ENCODE measurements at places on chromosomes 1 and 21. TPM values are rescaled to one million over a fixed set of nuclear protein-coding genes. Genes with fewer than 3 reads are reported as not detected.

Gene TEX38
- not detected for total RNA-seq

DNA sequence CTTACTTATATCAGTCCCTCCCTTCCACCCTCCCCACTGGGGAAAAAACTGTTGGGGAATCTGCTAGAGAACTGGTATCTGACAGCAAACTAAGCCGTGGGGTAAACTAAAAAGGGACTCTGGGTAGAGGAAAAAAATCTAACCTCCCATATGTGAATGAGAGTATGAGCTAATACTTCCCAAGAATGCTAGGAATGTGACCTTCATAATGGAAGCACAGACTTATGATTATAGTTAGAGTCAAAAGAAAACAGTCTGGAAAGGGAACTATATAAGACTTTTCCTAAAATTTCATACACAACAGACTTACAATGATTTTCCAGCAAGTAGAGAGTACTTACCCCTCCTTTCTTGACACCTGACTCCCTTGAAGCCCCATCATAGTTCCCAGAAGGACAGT lies 23.0 kb upstream of the RBBP5 start:
- H3K27ac ChIP-seq, result no peak overlapping the region
- H3K36me3 ChIP-seq, result peaks cover 34% of the 10 kb centered on the region
- H3K4me1 ChIP-seq, result peaks cover 7% of the 10 kb centered on the region
- DNase-seq, result no peak

- DNase-seq, result no peak
- no peaks in the 10 kb centered on the region for H3K4me1 ChIP-seq
- H3K27me3 ChIP-seq, result no peaks in the 10 kb centered on the region
- H3K36me3 ChIP-seq, result no peaks in the 10 kb centered on the region
Measured at GRCh38 chr1:87478231-87478630, 149.6 kb downstream of the LMO4 start.

DNA sequence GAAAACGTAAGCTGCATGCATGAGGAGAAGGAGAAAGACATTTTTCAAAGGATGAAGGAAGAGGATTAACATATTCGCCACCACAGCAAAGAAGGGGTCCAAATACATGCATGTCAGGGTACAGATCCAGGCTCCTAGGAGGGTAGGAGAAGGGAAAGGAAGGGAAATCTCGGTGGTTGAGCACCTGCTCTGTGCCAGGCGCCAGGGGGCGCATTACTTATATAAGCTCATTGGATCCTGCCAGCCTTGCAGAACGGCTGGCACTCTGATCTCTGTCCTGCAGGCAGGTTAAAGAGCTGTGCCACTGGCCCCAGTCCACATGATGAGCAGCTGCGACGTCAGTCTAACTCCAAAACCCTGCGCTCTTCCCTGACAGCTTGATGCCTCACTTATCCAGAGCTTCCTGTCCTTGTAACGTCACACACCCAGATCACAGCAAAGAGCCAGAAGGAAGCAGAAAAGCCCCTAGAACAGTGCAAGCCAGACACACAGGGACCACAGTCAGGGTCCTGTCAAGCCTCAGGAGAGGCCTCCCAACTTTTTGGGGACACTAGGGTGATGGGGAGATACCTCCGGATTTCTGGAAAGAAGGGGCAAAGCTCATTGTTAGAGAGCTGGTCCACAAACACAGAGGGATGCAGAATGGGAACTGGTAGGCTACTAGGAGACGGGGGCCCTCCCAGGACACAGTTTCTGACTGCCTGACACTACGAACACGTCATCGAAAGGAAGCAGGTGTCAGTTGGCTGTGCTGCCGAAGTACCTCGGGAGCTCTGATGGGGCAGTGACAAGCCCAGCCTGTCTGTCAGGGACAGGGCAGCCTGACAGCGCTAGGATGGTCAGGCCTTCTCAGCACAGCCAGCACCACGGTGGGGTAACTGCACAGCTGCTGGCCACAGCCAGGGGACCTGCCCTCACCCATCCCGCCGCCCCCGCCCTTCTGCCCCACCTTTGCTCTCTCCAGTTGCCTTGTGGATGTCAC lies 99.1 kb downstream of the BEND5 start:
- H3K27me3 ChIP-seq, result peaks cover 13% of the 10 kb centered on the region
- DNase-seq, result no peak
- H3K4me1 ChIP-seq, result peaks cover 4% of the 10 kb centered on the region
- no peak overlapping the region for H3K4me3 ChIP-seq

DNA sequence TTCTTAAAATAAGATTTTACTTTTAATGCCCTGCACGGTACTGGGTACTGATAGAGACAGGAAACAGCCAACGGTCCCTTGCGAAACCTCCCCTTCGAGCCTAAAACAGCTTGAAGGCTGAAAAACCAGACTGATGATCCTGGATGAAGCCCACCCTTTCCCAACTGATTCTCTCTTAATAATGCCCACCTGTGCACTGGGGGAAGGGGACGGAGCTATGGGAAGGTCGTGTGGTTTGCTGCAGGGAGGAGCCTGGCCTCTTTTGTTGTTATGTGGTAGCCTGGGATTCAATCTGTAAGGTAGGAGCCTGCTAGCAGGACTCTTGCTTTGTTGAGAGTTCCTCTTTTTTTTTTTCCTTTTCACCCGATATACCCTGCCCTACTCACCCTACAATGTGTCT lies 25.6 kb downstream of the SAMSN1 start:
- no peak overlapping the region for H3K27ac ChIP-seq
- no peak for DNase-seq
- no peaks in the 10 kb centered on the region for H3K27me3 ChIP-seq
- H3K4me3 ChIP-seq, result no peak overlapping the region

Gene AQP10
- not detected for total RNA-seq

Gene KCNH1
- 1.1 TPM for total RNA-seq

DNA sequence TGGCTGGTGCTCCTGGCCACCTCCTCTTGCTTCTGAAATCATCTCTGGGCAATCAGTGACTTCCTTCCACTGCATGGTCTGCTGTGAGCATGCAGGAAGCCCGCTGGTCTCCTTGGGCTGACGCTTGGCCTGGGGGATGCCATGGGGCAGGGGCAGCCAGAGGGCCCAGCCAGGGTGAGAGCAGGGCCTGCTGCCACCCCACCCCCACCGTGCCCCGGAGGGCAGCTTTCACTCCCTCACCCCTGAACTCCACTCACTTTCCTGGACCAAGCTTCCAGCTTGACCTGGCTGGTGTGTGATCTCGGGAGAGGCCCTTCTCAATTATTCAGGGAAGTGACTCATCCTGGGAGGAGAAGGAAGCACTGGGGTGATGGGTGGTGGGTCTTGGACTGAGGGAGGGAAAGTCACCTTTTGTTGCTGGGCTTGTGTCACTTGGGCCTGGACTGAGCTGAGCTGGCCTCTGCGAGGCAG lies 270.2 kb upstream of the CSF3R start:
- H3K27ac ChIP-seq, result no peak overlapping the region
- no peak overlapping the region for H3K4me3 ChIP-seq
- no peaks in the 10 kb centered on the region for H3K4me1 ChIP-seq
- peaks cover 4% of the 10 kb centered on the region for H3K27me3 ChIP-seq

- no peak overlapping the region for H3K4me3 ChIP-seq
- no peaks in the 10 kb centered on the region for H3K4me1 ChIP-seq
- H3K27ac ChIP-seq, result no peak overlapping the region
- H3K36me3 ChIP-seq, result no peaks in the 10 kb centered on the region
Measured at GRCh38 chr1:6935911-6936690, 150.8 kb downstream of the CAMTA1 start.

GRCh38 chr1:8090241-8090702 lies 64.2 kb upstream of the ERRFI1 start:
- H3K4me1 ChIP-seq, result peaks cover 16% of the 10 kb centered on the region
- H3K27ac ChIP-seq, result no peak overlapping the region
- no peak for DNase-seq
- H3K4me3 ChIP-seq, result no peak overlapping the region

- H3K27ac ChIP-seq, result no peak overlapping the region
- H3K4me3 ChIP-seq, result no peak overlapping the region
- H3K36me3 ChIP-seq, result no peaks in the 10 kb centered on the region
- peaks cover 35% of the 10 kb centered on the region for H3K4me1 ChIP-seq
Measured at GRCh38 chr1:111597426-111597825, 22.2 kb upstream of the RAP1A start.

GRCh38 chr1:214494706-214495105 lies 56.7 kb downstream of the PTPN14 start:
- no peak overlapping the region for H3K4me3 ChIP-seq
- peaks cover 42% of the 10 kb centered on the region for H3K4me1 ChIP-seq
- H3K27me3 ChIP-seq, result no peaks in the 10 kb centered on the region
- H3K36me3 ChIP-seq, result no peaks in the 10 kb centered on the region

GRCh38 chr1:160494620-160495019 lies 28.4 kb downstream of the SLAMF6 start:
- H3K27me3 ChIP-seq, result no peaks in the 10 kb centered on the region
- H3K27ac ChIP-seq, result no peak overlapping the region
- no peak overlapping the region for H3K4me3 ChIP-seq
- no peak for DNase-seq

GRCh38 chr1:30123896-30124295 lies 599.5 kb downstream of the MATN1 start:
- DNase-seq, result no peak
- no peak overlapping the region for H3K27ac ChIP-seq
- H3K4me3 ChIP-seq, result no peak overlapping the region
- no peaks in the 10 kb centered on the region for H3K4me1 ChIP-seq
- no peaks in the 10 kb centered on the region for H3K36me3 ChIP-seq
- H3K27me3 ChIP-seq, result no peaks in the 10 kb centered on the region

Gene NR0B2
- total RNA-seq, result not detected

Gene CCDC27
- total RNA-seq, result not detected

DNA sequence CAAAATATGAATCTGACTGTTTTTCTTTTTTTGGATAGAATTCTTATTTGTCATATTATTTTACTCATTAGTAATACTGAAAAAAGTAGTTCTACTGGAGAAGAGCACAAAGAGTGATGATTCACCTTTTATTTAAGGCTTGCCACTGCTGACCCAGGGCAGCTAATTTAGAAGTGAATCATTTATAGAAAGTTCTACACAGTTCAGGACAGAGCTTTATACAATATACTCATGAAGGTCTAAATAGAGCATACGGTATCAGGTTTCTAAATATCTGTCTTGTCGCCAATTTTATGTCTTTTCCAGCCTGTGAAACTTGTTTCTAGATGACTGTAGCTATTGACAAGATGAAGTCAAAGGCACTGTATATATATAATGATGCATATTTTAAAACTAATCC lies 25.0 kb downstream of the GIPC2 start:
- no peaks in the 10 kb centered on the region for H3K36me3 ChIP-seq
- H3K4me1 ChIP-seq, result peaks cover 2% of the 10 kb centered on the region

GRCh38 chr1:165884690-165885304 lies 57.4 kb downstream of the UCK2 start:
- H3K4me3 ChIP-seq, result no peak overlapping the region
- no peaks in the 10 kb centered on the region for H3K36me3 ChIP-seq
- H3K4me1 ChIP-seq, result peaks cover 16% of the 10 kb centered on the region

DNA sequence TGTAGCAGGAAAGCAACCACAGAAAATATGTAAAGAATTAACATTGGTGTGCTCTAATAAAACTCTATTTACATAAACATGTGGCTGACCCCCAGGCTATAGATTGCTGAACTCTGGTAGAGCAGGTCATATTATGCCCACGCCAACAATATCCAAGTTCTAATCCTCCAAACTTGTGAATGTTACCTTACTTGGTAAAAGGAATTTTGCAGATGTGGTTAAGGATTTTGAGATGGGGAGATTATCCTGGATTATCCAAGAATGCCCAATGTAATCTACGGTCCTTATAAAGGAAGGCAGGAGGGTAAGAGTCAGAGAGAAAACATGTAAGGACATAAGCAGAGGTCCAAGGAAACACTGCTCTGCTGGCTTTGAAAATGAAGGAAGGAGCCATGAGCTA lies 201.0 kb downstream of the USH2A start:
- H3K36me3 ChIP-seq, result no peaks in the 10 kb centered on the region
- DNase-seq, result no peak
- no peaks in the 10 kb centered on the region for H3K27me3 ChIP-seq
- H3K4me3 ChIP-seq, result no peak overlapping the region
- H3K4me1 ChIP-seq, result peaks cover 4% of the 10 kb centered on the region

GRCh38 chr21:27643326-27643725 lies 676.4 kb upstream of the ADAMTS5 start:
- no peaks in the 10 kb centered on the region for H3K36me3 ChIP-seq
- H3K27me3 ChIP-seq, result no peaks in the 10 kb centered on the region
- no peaks in the 10 kb centered on the region for H3K4me1 ChIP-seq
- DNase-seq, result no peak
- H3K4me3 ChIP-seq, result no peak overlapping the region

DNA sequence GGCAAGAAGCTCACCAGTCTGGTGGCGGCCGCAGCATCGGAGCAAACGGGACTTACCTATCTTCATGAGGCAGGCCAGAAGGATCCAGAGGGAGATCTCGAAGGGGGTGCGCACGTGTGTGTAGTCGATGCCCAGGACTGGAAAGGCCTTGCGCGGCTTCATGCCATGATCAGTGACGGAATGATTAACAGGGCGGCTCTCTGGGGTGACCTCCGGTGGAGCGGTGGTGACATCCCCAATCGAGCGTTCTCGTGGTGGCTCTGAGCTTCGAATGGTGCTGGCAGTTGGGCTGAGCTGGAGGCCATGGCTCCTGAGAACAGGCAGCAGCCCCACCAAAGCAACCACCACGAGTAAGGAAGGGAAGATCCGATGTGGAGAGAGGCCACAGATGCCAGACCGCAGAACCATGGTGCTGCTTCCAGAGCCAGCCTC lies 982 bp downstream of the SLC9A1 start:
- no peaks in the 10 kb centered on the region for H3K27me3 ChIP-seq
- peak overlapping the region; percentile 94 for H3K27ac ChIP-seq
- H3K36me3 ChIP-seq, result no peaks in the 10 kb centered on the region
- H3K4me3 ChIP-seq, result peak overlapping the region; percentile 86
- peaks cover 62% of the 10 kb centered on the region for H3K4me1 ChIP-seq
- DNase-seq, result no peak

Gene SLC35A3
- 23.5 TPM for total RNA-seq

DNA sequence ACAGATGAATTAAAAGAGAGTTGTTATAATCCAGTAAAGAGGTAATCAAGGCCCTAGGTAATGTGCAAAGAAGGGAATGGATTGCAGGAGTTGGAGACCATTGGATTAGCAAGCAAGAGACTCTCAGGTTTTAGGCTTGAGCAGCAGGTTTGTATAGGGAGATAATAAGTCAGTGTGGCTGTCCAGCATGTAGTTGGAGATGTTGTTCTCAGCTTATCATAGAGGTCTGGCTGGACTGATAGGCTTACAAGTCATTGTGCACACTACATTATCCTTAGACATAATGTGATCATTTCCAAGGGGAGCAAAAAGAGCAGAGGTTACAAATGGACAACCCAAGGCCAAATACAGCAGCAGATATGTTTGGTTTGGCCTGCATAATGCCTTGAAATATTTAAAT lies 45.9 kb upstream of the SAMD13 start:
- no peaks in the 10 kb centered on the region for H3K27me3 ChIP-seq
- no peak overlapping the region for H3K4me3 ChIP-seq
- peaks cover 10% of the 10 kb centered on the region for H3K4me1 ChIP-seq
- no peak for DNase-seq

- no peak overlapping the region for H3K27ac ChIP-seq
- H3K4me3 ChIP-seq, result no peak overlapping the region
Measured at GRCh38 chr1:221429264-221429663, 312.6 kb downstream of the DUSP10 start.

Gene CENPF
- 5.0 TPM for total RNA-seq

Data from suprapubic skin (tissue), 4 donors.